NK-92 treated with Interleukin-12 subunit alpha and Interleukin-12 subunit beta, amount 100 ng/mL, for 24 hours (cell line): ENCODE measurements at places on chromosomes 6 and 20.

- no peak for DNase-seq
Observed at GRCh38 chr6:69866351-69866769, at the start of gene COL19A1. Gene COL19A1 (plus strand): TSS chr6:69866556. CDS start chr6:69879568, 13,012 bp downstream.

GRCh38 chr6:45718131-45718530 lies 297.5 kb downstream of the CLIC5 start:
- DNase-seq = no peak

DNA sequence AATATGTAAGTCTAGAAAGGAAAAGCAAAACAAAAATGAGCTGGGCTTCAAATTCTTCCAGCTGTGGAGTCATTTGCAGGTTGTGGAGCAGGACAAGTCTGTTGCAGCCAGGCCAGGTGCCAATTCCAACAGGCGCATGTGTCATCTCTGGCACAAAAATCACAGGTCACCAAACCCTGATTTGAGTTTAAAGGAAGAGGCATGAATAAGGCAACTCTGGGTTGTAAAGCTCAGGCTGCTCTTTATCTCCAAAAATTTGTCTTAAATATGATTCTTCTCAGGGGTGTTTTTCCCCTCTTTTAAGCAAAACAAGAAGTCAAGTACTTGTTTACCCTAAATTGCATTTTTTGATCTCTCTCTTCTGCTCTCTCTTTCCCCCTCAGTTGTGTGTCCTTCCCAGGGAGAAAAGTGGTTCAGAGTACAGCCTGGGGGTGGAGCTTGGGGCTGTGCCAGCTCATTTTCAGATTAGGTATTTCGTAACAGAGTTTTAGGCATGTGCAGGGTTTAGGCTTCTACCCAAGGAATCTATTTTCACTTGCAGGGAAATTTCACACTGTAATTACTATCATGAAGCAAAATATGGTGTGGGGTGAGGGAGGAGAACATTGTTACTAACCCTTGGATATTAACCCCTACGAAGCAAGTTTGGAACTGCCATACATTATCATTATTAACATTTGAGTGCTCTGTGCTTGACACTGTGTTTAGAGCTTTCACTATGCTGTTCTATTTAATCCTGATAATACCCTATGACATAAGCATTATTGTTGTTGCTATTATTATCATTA lies 8.3 kb upstream of the NCOA3 start:
- peak; percentile 19 for DNase-seq

DNA sequence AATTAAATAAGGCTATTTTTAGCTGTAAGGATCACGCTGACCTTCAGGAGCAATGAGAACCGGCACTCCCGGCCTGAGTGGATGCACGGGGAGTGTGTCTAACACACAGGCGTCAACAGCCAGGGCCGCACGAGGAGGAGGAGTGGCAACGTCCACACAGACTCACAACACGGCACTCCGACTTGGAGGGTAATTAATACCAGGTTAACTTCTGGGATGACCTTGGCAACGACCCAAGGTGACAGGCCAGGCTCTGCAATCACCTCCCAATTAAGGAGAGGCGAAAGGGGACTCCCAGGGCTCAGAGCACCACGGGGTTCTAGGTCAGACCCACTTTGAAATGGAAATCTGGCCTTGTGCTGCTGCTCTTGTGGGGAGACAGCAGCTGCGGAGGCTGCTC lies 84.0 kb downstream of the RAMACL start:
- no peak for DNase-seq

DNA sequence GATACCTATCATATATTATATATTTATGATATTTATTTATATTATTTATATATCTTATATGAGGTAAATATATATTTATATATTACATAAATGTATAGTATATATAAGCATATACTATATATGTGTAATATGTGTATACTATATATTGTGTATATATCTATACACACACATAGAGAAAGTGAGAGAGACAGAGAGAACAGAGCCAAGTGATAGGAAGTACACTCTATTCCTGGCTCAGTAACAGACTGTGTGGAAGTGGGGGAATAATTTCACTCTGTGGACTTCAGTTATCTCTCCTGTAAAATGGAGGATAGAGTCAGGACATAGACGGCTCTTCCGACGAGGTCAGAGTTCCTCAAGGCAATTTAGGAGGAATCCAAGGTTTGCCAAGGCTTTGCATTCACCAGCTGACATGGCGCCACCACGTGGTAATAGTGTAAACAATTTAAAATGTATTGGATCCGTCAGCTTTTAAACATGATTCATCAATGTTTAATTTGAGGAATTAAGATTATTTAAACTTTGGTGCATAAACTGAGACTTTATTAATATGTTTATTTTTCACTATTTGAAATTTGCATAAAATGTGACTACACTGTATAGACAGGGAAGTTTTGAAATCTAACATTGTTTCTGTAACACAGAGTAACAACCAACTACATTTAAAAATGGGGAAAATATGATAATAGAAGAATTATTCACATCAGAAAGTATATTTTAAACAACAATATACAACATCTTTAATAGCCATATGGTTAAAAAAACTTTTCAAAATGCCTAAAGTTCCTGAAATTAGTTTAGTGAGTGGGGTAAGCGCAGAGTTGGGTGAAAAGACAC lies 75.4 kb upstream of the TMEM244 start:
- DNase-seq = peak; percentile 12

DNA sequence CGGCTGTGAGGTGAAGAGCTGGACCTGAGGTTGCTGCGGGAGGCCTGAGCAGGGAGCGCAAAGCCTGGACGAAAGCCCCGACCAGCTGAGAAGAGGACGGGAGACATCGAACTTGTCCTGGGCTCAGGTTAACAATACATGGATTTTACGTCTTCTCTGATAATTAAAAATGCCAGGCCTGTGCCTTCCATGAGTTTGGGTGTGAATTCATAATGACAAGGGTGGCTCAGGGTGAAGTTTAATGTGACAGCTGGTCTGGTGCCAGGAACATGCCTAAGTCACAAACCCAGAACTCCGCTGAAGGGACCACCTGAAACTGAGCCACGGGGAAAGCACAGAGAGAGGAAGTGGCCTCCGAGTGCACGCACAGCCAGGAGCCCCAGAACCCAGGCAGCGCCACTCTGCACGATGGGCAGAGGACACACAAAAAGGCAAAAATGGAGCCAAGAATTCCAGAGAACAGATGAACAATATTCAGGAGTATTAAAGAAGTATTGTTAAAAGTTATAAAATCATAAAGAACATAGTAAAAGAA lies 150.1 kb upstream of the RPS6KA2 start:
- DNase-seq = no peak
